ENCODE measurements at places on chromosomes 13 and 19.

GRCh38 chr19:35509861-35510625 is 3.4 kb downstream of the DMKN start:
- DNase-seq, result no peak

DNA sequence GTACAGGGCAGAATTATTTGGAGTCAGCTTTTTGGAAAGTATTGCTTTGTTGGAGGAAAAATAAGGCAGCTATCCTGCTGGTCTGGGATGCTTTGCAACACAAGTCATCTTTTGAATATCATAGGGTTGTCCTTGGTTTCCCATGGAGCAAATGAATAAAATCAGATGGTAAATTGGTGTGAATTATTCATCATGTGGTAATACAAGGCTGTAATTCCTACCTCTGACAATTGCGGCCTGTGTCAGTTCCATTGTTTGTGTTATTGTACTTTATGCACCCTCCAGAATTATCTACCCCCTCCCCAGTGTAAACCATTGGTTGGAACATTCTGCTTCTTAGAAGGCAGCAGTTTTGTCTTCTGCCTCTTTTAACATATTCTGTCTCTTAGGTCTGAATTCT is 46.2 kb downstream of the RNASEH2B start:
- no peak for DNase-seq

DNA sequence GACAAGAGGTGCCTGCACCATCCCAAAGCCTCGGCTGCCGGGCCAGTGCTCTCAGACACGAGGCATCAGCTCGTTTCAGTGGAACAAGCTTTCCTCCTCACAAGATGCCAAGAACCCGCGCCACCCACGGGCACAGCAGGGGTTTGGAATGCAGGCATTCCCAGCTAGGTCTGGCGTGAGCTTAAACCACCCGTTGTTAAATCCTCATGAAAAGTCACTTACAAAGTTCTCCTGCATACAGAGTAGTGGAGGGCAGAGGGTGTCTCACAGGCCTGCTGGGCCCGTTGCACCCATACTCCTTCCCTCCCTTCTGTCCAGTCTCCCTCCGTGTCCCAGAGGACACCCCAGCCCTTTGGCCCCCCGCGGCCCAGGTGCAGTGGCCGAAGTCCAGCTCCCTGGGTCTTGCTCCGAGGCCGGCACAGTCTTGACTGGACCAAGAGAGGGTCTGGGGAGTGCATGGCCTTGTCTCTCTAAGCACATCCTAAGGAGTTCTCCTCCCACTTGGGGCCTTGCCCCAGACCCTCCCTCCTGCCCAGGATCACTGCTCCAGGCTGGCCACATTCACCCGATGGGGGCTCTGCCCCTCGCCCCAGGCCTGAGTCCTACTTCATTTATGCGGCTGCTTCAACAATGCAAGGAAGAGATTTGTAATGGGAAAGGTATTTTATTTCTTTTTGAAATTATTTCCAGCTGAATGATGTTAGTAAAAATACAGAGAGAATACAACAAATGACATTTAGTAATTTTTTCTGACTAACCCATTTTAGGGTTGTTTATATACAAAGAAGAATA is 35.2 kb upstream of the GRTP1 start:
- DNase-seq, result no peak

GRCh38 chr13:100506154-100506553 is 82.4 kb downstream of the GGACT start:
- DNase-seq, result no peak

- DNase-seq, result no peak
Measured at GRCh38 chr13:30126903-30127428, 180.4 kb downstream of the KATNAL1 start.

DNA sequence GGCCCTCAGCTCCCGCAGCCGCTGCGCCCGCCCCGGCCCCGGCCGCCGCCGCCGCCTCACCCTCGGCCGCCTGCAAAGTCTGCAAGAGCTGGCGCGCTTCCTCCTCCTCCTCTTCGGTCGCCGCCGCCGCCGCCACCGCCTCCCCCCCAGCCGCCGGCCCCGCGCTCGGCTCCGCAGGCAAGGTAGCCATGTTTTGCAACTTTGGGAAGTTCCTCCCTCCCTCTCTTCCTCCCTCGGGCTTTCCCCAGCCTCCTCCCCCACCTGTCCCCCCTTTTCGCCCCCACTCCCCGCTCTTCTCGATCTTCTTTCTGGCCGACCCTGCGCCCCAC is 433 bp downstream of the SIX5 start:
- DNase-seq, result no peak

GRCh38 chr19:8398311-8398771 is 8.2 kb downstream of the RAB11B start:
- no peak for DNase-seq

GRCh38 chr19:4391306-4391693 is 9.0 kb downstream of the SH3GL1 start:
- no peak for DNase-seq

DNA sequence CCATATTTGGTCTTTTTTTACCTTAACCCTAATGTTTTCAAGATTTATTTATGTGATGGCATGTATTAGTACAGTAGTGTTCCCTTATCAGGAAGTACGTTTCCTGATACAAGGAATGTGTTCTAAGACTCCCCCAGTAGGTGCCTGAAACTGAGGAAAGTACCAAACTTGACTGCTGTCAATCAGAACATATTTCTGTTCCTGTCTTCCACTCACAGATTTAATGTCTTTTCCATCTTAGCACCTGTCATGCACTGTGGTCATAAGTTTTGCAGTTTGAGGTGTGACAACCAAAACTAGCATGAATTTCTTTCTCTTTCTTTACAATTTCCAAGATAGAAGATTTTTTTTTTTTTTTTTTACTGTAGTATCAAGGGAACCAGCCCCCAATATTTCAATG is 62.9 kb downstream of the LMO7 start:
- no peak for DNase-seq

DNA sequence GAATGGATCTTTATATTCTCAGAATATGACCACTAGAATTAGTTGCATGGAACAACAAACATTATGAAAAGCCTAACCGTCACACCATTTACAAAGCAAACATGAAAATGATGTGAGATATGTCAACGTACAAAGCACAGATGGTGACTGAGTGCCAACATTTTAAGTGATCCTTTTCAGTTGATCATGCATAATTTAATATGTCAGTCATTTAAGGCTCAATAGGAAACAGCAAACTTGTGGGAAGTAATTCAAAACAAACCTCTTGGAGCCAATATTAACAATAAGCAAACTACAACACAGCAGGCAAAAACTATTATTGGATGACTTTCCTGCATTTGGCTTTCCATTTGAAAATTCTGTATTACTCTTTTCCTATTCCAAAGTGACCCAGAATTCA is 277.6 kb downstream of the SLITRK6 start:
- DNase-seq, result no peak

DNA sequence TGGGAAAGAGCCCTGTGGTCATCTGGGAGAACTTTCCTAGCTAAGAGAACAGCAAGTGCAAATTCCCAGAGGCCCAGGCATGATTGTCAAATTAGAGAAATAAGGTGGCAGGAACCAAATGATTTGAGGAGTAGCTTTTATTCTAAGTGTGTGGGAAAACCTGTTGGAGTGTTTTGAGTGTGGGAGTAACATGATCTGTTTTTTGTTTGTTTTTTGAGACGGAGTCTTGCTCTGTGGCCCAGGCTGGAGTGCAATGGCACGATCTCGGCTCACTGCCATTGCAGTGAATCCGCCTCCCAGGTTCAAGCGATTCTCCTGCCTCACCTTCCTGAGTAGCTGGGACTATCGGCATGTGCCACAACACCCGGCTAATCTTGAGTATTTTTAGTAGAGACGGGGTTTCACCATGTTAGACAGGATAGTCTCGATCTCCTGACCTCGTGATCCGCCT is 2.4 kb downstream of the SAE1 start:
- no peak for DNase-seq

- DNase-seq, result no peak
Measured at GRCh38 chr19:56170261-56170660, 5.5 kb upstream of the GALP start.

DNA sequence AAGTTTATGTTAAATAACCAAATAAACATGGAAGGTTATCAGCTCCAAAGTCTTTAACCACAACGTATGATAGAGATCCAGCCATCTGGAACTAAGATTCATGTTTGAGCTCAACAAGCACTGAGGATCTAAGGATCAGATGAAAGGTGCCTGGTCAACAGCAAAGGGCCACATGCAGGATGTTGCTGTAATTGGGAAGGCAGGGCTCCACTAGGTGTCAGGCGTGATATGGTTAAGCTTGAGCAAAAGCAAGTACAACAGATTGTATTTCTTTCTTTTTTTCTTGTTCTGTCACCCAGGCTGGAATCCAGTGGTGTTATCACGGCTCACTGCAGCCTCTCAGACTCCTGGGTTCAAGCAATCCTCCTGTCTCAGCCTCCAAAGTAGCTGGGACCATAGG is 12.0 kb downstream of the EBPL start:
- no peak for DNase-seq

GRCh38 chr13:42525035-42525504 is 48.9 kb upstream of the TNFSF11 start:
- DNase-seq, result no peak

GRCh38 chr19:54188215-54188871 is 1.0 kb downstream of the MBOAT7 start:
- no peak for DNase-seq

- DNase-seq, result no peak
Measured at GRCh38 chr19:20107301-20107700, 29.5 kb downstream of the ZNF90 start.

- DNase-seq, result no peak
Measured at GRCh38 chr13:45137526-45137925, 17.2 kb downstream of the GTF2F2 start.

- no peak for DNase-seq
Measured at GRCh38 chr13:109533350-109533749, 253.0 kb downstream of the IRS2 start.

DNA sequence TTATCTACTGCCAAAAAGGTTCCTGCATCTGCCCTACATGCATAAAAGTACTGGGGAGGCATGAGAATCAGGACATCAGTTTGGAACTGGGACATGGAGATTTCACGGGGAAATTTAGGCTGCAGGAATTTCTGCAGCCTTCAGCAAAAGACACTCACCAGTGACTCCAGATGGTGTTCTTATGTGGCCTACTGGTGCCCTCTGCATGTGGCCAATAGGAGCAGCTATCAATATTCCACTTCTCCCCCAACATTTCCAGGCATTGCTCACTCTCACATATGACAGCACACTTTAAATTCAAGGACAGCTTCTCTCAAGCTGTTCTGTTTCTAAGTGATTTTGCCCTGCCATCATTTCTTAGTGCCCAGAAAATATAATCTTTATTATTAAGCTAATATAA is 570.5 kb upstream of the ARGLU1 start:
- peak; percentile 35 for DNase-seq

DNA sequence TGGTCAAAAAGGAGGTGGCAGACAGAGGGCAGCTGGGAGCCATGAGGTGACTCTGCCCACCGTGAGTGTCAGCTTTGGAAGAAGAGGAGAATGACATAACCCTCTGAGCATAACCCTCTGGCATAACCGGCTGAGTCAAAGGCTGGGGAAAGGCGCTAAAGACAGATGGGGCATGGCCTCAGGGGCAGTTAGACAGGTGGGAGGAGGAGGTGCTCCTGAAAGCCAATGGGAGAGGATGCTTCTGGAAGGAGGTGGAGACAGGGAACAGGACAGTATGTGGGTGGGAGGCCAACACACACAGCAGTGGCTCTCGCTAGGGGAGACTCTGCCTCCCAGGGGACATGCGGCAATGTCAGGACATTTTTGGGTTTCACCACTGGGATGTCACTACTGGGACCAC is 17.1 kb downstream of the ELAVL1 start:
- DNase-seq, result no peak

DNA sequence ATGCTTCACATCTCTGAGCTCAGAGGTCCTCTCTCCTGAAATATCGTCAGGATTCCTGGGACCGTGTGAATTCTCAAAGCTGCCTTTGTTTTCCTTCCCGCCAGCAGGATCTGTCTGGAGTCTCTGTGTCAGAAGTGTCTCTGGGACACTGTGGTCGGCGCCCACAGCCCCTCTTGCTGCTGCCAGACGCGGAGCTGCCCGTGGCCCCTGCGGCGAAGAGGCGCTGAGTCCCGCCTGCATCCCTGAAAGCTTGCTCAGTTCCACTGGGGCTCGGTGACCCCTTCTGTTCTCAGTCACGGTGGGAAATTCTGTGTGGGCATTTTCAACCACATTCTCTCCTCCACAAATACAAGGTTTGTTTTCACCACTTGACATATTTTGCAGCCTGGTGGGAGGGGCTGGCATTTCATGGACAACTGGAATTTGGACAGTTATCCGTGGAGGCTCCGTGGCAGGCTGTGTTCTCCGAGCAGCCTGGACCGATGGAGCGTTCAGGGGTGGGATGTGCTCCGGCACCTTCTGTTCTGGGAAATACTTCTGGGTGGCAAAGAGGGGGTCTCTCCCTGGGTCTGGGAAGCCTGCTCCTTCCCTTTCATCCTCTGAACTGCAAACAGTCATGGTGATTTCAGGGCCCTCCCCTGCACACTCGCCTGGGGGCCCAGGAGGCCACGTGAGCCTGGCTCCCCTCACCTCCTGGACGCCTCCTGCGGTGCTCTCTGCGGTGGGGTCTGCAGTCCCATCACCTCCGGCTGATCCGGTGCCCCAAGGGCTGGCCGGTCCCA is 42.6 kb upstream of the GRTP1 start:
- no peak for DNase-seq

DNA sequence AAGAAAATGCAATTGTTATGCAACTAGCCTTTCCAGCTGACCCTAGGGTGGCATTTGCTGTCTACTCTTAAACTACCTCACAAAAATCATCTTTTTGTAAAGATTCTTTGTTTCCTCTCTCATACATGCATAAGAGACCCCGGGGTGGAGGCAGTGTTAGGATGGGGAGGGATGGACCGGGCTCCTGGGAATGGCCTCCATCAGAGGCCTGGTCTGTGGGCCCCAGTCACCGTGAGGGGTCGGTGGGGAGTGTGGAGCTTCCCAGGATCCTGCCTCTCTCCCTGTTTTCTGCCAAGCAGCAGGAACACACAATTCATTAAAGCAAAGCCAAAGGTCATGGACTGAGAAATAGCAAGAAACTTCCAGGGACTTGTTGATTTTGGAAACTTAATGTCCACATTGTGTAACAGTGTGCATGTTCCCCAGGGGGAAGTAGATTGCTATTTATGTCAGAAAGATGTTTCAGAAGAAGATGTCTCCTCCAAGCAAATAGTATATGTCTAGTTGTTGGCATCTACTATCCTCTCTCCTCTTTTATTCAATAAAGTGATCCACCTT is 241.4 kb downstream of the ENOX1 start:
- no peak for DNase-seq

- no peak for DNase-seq
Measured at GRCh38 chr13:94204163-94204562, 275.3 kb downstream of the DCT start.

GRCh38 chr19:24141612-24142011 is 54.6 kb downstream of the ZNF254 start:
- no peak for DNase-seq

GRCh38 chr19:1269478-1270212 is 513 bp downstream of the CIRBP start:
- DNase-seq, result peak; percentile 96
